RPMI7951 (cell line): ENCODE measurements at places on chromosomes 11 and 22. TPM values are rescaled to one million over a fixed set of nuclear protein-coding genes. Genes with fewer than 3 reads are reported as not detected.
A peak's percentile ranks its signal among the peaks of the same experiment; 100 is the strongest.

Gene CCDC87
- total RNA-seq: 0.10 and 0.84 TPM in 2 replicates

GRCh38 chr11:132452616-132453015 lies 1079.7 kb downstream of the OPCML start:
- no peak for DNase-seq

DNA sequence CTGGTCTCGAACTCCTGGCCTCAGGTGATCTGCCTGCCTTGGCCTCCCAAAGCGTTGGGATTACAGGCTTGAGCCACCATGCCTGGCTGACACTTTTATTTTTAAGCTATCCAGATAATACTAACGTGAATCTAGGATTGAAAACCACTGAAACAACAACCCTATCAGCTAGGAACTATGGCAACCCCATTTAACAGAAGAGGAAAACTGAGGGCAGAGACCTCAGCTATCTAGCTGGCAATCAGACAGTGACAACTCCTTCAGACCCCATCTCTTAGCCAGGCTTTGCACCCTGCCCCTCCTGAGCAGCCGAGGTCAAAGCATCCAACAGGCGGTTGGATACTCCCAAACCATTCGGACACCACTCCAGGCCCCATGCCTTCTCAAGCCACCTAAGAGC lies 14.1 kb downstream of the ABTB2 start:
- DNase-seq: no peak

DNA sequence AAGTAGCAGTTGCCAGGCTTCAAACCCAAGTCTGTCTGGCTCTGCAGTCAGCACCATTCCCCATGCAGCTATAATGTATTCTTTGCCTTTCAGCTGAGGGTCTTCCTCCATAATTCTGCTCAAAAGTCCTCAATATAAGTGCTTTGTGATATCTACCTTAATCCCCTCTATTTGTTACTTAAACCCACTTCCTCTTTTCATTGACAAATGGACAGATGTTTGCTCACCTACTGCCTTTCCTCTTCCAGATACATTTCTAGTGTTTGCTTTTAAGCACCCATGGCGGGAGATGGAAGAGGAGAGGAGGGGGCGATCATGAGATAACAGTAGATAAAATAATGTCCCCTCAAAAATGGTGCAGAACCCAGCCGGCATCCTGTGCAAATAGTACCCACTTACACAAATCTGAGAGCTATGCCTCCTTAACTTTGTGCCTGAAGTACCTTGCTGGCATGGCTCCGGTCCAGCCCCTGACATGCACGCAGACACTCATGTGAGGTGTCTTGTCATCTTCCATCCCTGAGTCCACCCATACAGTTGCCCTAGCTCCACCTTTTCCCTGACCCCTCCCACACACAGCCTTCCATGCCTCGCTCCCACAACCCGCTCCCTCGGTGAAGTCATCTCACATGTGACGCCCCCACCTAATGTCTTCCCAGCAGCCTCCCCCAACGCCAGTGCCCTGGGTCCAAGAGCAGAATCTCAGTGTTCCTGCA lies 109.6 kb downstream of the TRIM29 start:
- no peak for DNase-seq

GRCh38 chr11:126436209-126436755 lies 80.8 kb downstream of the ST3GAL4 start:
- no peak for DNase-seq

GRCh38 chr11:125001079-125001778 lies 47.2 kb downstream of the CCDC15 start:
- DNase-seq: no peak

DNA sequence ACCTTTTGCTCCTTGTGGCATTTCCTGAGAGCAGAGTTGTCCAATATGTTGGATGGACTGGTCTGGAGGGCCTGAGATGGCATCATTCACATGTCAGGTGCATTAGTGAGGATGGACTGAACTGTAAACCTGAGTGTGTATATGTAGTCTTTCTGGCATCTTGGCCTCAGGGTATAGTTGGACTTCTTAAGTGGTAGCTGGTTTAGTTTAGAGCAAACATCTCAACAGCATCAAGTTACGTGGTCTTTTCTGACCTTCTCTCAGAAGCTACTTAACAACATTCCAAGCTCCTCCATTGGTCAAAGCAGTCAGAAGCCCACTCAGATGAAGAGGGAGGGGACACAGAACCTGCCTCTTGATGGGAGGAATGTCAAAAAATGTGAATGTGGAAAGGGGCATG lies 829.9 kb downstream of the METTL15 start:
- DNase-seq: no peak

DNA sequence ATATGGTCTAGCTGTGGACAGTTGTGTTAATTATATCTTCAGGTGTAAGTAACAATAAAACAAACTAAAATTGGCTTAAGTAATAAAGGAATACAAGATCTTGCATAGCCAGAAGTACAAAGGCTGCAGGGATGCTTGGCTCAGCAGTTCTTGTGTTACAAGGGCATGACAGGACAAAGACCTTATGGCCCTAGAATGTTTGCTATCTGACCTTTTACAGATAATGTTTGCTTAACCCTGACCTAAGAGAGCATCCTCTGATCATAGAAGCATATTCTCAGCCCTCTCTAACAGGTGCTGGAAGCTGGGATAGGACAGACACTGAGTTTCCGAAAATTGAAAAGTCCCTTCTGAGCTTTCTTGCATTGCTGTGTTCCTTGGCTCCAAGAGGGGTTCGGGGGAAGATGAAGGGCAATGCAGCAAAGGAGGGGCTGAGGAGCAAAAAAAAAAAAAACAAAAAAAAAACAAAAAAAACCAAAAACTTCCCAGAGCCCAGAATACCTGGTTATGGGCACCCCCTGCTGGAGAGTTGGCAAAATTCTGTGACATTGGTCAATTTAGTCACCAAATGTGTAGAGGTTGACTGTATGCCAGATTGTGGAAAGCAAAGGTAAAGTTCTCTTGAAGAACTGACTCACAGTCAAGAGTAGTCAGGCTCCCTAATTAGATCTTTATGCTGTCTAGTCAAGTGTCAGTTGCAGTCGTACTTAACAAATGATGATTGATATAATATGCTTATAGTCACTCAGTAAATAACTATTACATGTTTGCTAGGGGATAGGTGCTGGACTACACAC lies 10.4 kb upstream of the HIKESHI start:
- DNase-seq: peak; percentile 62

- no peak for DNase-seq
Observed at GRCh38 chr11:70324376-70325115, 54.1 kb downstream of the PPFIA1 start.
